ENCODE measurements at places on chromosomes 2 and 18.
A peak's percentile ranks its signal among the peaks of the same experiment; 100 is the strongest.

- peak; percentile 14 for DNase-seq
Observed at GRCh38 chr2:101474731-101475384, at the start of gene RFX8. Gene RFX8 (minus strand): TSS chr2:101475112. CDS start chr2:101466848, 8,264 bp downstream.

DNA sequence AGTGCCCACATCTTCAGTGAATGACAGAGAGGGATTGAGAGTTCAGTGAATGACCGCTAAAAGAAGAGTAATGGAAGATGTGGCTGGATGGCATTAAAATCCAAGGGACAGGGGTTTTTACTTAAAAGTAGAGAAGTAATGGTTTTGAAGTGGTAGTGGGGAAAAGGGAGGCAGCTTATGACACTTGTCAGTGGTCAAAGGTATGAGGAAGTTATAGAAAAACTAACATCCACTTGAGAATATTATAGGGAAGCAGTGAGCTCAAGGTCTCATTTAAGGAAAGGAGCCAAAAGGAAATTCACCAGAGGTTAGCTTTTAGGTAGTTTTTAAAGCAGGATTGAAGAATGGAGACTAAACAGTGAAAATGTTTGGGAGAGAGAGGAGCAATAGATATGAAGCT lies 24.3 kb downstream of the CDK15 start:
- no peak for DNase-seq

- no peak for DNase-seq
Observed at GRCh38 chr2:43778233-43778632, 4.4 kb downstream of the DYNC2LI1 start.

- DNase-seq, result no peak
Observed at GRCh38 chr2:20992201-20992711, 51.6 kb downstream of the APOB start.

GRCh38 chr18:25759111-25759510 lies 331.3 kb downstream of the SS18 start:
- no peak for DNase-seq

GRCh38 chr2:6640621-6641015 lies 225.1 kb downstream of the CMPK2 start:
- DNase-seq, result no peak

DNA sequence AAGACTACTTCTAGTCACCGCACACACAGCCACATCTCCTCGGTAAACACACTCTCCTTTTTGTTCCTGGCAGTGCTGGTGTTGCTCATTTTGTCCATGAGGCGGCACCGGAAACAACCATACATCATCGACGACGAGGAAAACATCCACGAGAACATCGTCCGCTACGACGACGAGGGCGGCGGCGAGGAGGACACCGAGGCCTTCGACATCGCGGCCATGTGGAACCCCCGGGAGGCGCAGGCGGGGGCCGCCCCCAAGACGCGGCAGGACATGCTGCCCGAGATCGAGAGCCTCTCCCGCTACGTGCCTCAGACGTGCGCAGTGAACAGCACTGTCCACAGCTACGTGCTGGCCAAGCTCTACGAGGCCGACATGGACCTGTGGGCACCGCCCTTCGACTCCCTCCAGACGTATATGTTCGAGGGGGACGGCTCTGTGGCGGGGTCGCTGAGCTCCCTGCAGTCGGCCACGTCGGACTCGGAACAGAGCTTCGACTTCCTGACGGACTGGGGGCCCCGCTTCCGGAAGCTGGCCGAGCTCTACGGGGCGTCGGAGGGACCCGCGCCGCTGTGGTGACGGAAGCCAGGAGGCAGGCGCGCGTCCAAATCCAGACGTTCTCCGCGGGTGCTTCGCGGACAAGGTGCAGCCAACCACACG lies 221.0 kb downstream of the CDH20 start:
- DNase-seq, result peak; percentile 3

DNA sequence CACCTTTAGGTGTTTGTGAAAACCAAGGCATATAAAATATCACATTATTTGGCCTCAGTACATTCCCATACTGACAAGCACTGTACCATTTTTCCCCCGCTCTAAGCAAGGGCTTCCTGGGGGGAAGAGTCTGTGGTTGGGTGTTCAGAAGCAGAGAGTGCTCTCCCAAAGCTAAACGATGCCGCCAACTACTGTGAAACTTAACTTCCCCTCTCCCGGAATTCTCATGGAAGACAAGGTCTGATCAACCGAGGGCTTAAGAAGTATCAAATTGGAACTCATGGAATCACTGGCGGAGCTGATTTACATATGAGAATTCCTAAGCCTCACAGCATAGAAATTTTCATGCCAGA lies 433 bp upstream of the MFF start:
- no peak for DNase-seq

DNA sequence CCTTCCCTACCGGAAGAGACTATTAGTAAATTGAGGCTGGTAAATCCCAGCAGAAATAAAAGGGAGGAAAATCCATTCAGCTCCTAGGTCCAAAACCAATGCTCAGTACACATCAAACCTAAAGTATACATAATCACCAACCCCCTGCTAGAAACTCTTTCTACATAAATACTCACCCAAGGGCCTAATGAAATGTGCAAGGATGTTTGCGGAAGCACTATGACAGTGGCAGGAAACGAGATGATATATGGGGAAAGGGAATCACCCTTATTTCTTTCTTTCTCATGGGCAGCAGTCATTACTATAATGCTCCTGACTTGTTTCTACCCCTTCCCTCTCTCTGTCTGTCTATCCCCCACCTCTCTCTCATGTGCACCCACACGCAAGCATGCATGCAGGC lies 1.3 kb upstream of the SCTR start:
- no peak for DNase-seq

DNA sequence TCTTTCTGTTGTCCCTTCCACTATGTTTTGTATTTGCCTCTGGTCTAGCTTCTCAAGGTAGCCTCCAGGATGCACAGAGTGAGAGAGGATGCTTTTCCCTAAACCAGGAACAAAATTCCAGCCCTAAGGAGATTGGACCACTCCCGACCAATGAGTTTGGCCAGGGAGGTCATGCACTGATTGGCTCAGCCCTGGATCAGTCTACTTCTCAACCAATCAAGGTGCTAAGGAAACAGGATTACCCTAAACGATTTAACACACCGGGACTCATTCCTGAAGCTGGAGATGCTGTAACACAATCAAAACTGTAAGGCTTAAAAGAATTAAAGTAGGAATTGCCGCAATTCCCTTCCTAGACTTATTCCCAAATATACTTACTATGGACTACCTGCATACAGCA lies 34.2 kb upstream of the NR4A2 start:
- no peak for DNase-seq

DNA sequence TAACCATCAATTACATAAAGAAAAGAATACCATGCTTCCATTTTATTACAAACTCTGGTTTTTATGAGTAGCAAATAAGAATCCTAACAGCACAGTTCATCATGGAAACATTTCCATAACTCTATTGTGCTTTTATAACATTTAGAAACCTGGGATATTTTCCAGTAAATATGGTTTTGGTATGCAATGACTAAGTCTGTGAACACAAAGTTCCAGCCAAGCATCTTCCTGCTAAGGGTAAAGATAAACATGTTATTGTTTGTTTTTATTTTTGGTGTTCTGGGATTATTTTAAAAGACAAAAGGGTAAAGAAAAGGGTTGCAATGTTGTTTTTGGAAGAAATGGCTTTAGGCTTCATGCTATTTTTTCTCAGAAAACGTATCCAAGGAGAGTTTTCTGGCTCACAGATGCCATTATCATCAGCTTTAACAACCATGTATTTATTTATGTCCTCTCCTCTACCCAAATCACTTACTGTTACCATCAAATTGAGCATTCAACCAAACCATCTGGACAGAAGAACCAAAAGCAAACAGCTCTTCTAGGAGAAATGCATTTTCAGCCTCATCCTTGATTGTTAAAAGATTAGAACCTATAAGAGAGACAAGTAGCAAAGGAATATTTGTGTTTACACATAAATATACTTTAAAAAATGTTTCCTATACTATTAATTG lies 116.0 kb downstream of the PLA2R1 start:
- no peak for DNase-seq

DNA sequence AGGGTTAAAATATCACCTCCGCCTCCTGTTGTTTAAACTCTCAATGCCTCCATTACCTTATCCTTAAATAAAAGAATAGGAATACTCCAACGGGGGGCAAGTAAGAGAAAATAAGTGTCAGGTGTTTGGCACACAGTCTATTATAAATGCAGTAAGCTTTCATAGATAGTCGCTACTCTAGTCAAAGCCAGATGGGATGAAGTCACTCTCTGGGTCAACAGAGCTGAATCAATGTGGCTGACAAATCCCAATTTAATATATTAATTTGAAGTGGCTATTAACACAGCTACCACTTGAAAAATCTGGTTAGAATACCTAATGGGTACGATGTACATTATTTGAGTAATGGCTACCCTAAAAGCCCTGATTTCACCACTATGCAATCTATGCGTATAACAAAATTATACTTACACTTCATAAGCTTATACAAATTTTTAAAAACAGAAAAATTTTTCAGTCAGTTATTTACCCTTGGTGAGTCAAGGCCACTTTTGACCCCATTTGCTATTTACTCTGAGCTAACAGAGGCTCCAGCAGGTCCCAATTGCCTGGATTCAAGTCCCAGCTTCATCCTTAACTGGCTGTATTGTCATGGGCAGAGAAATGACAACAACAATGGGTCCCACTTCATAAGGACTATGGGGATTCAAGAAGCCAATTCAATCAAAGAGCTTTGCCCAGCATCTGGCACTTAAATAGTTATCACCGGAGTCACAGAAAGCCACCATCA lies 167.5 kb upstream of the PID1 start:
- no peak for DNase-seq

DNA sequence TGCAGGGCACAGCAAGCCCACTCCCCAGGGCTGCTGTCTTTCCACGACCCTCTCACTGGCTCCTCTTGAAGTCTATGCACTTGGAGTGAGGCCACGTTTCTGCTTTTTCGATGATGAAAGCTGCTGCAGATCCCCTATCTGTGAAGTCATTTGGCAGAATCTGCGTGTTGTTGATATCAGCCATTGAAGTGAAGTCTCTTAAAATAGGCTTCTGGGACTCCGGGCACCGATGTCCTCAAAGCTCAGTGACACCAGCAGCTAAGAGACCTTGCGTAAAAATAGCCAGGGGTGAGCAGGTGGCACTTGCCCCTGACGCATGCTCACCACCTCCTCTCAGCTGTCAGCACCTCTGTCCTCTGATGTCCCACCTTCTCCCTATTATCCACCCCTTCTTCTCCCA lies 89.4 kb upstream of the FHL2 start:
- DNase-seq, result no peak

- no peak for DNase-seq
Observed at GRCh38 chr2:67879586-67880290, 183.1 kb downstream of the C1D start.

- DNase-seq, result no peak
Observed at GRCh38 chr2:20617892-20618467, 32.9 kb downstream of the HS1BP3 start.

- DNase-seq, result no peak
Observed at GRCh38 chr2:120906914-120907313, 171.2 kb downstream of the GLI2 start.

DNA sequence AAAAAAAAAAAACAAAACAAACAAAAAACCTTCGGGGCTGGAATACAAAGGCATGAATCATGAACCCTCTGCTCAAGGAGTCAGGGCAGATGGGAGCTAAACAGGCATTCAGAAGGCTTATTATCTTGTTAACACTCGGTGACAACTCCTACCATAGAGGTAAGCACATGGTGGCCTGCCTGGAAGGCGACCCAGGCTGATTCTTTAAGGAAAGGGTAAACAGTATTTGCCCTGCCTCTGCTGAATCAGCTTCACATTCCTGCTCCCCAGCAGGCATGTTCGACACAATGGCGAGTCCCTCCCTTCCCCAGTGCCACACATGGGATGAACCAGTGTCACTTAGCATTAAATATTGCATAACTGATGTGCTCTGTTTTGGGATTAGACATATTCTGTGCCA lies 191.9 kb downstream of the ARL4C start:
- DNase-seq, result no peak

DNA sequence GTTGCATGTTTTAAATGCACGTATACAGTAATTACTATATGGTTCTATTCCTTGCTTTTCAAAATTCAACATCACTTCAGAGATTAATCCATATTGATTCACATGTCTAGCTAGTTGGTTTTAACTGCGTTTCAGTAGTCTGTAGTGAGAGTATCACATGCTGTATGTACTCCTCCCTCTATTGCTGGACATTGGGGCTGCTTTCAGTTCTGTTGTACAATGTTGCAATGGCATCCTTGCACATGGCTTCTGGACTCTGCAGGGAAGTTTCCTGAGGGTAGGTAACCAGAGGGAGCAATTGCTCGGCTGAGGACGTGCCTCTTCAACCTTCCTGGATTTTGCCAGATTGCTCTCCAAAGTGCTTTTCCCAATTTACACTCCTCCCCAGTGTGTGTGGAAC lies 10.7 kb upstream of the HPCAL1 start:
- no peak for DNase-seq

DNA sequence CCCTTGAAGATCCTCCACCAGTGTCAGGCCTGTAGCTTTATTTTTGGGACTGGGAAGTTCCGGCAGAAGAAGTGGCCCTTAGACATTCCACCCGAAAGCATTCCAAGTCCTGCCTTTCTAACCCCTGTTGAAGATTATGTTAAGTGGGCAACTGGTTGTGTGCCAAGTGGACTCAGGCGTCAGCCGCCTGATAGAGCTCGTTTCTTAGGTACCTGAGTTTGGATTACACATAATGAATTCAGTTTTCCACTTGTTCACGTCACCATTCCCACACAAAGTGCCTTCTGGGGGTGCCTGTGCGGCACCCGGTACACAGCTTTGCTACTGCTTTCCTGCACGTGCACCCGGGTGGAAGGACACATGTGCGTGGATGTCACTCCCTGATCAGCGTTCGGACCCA lies 156.5 kb downstream of the PTGR3 start:
- DNase-seq, result no peak

GRCh38 chr2:199602271-199602895 lies 144.6 kb upstream of the SATB2 start:
- no peak for DNase-seq

DNA sequence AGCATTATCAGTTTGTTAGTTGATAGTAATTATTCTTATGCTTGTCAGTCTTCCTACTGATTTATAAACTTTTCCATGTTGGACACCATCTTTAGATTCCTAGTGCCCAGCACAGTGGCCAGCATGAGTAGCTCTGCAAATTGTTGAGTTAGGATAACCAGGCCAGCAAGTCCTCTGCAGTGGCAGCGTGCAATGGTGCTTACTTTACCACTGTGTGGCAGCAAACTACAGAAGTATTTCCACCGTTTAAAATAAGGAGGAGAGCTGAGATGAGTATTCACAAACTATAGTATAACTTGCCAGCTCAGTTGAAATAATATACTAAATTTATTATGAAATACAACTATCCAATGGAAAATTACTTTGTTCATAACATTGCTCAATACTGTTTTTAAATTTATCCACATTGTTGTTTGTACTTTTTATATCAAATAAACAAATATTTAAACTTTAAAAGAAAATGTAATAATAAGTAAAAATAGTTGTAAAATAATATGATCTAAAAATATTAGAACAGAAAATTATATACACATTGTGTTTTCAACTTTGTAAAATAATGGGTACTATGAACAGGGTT lies 9.3 kb upstream of the THADA start:
- no peak for DNase-seq

- DNase-seq, result no peak
Observed at GRCh38 chr2:237612527-237613357, 14.6 kb upstream of the LRRFIP1 start.
